ENCODE measurements at places on chromosomes 2 and 18.

GRCh38 chr18:64972545-64972944, 778.3 kb upstream of the CDH7 start:
- DNase-seq = no peak

GRCh38 chr18:8960740-8961657, 141.5 kb upstream of the NDUFV2 start:
- DNase-seq = no peak

GRCh38 chr2:201788371-201788770, 7.6 kb upstream of the ALS2 start:
- DNase-seq = no peak

DNA sequence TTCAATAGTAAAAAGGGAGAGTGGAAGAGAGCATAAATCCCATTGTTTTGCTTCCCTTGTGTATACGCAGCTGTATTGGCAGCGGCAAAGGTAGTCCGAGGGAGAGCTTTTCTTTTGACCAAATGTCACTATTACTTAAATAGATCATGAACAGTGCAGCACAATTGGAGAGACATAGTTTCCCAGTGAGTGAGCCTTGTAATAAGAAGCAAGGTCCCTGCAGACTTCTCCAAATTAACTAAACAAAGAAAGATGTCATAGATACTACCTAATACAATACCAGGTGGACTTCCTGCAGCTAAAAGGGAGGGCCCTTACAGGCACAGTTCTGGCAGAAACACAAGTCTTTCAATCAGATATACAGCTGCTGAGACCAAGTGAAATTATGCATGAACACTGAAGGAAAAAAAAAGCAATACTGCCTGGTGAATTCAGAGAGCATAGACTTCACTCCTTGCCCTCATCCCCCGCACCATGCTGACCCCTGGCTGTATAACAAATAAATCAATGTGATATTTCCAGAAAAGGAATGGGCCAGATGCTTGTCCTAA, 404.7 kb upstream of the CDH2 start:
- peak; percentile 3 for DNase-seq

DNA sequence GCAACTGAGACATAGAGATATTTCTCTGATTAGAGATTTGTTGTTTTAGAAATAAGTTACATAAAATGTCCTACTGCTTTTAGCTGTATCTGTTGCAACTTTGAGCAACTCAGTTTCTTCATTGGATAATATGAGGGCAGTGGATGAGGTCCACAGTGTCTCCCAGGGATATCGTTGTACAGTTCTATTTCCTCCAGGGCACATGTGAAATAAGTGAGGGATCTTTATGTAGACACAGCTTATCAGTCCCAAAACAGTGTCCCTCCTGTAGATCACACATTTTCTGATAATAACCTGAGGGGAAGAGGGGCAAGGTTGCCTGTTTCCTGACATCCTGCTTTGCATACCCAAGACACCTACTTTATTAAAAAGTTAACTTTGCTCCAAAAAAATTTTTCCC, 1231.2 kb upstream of the ZEB2 start:
- no peak for DNase-seq

DNA sequence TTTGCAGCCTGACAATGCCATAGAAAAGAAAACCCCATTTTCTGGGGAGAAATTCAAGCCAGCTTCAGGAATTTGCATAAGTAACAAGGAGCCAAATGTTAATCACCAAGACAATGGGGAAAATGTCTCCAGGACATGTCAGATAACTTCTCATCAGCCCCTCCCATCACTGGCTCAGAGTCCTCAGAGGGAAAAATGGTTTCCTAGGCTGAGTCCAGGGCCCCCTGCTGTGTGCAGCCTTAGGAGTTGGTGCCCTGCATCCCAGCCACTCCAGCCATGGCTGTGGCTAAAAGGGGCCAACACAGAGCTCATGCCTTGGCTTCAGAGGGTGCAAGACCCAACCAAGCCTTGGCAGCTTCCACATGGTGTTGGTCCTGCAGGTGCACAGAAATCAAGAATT, 63.7 kb upstream of the FANCL start:
- no peak for DNase-seq

DNA sequence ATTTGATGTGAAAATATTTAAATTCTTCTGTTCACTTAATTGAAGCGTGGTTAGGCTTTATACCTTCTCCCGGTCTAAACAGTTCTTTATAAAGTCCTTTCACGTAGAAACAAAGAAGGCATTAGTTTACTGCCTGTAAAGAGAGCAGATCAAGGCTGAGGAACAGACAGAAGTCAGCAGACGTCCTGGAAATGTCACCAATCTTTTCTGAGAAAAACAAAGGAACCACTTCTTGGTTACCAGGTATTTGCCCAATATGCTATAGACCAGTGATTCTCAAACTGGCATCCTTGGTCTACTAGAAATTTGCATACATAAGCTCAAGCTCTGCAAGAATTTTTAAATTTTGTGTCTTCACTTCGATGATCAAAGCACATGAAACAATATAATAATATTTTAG, 89.2 kb upstream of the STK17B start:
- DNase-seq = no peak

- no peak for DNase-seq
These were observed 94.5 kb upstream of the HAAO start for GRCh38 chr2:42886921-42887320.

DNA sequence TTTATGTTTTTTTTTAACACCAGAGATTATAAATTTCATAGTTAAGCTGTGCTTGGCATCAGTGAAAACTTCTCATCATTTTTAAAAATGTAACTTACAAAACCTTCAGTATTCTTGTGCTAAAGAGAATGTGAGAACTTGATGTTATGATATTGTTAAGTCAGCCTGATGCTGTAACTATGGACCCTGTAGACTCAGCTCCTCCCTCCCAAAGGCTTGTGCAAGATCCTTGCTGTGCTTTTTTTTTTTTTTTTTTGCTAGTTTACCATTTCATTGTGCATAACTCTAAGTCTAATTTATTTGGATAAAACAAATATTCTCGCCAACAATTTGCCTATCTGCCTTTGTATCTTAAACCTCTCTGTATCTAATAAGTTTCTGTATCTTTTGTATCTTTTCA, 12.9 kb upstream of the TFPI start:
- no peak for DNase-seq

- no peak for DNase-seq
These were observed 6.8 kb downstream of the STK25 start for GRCh38 chr2:241501551-241501950.

GRCh38 chr2:31253356-31254131, 19.6 kb downstream of the EHD3 start:
- DNase-seq = no peak

GRCh38 chr2:61368687-61369665, 101.9 kb downstream of the USP34 start:
- no peak for DNase-seq

- DNase-seq = no peak
These were observed 56.6 kb upstream of the CYP26B1 start for GRCh38 chr2:72204156-72204785.

GRCh38 chr2:238388794-238389193, 37.9 kb upstream of the ASB1 start:
- no peak for DNase-seq

- no peak for DNase-seq
These were observed 407.6 kb upstream of the ZNF804A start for GRCh38 chr2:184190725-184191124.

DNA sequence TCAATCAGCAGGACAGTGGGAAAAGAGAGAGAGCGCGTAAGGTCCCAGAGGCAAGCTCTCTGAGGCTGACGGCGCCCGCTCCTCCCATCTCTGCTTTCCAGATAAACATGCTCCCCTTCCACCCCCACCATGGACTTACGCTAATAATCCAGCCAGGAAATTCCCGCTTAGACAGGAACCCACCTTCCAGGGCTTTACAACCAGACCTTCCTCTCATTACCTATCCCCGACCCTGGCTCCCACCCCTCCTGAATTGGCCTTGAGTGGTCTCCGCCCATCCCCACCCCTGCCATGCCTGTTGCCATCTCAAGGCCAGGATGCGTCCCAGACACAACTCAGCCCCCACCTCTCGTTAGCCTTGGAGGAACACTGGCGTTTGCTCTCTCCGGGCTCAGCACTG, 131.1 kb downstream of the SMAD2 start:
- no peak for DNase-seq

DNA sequence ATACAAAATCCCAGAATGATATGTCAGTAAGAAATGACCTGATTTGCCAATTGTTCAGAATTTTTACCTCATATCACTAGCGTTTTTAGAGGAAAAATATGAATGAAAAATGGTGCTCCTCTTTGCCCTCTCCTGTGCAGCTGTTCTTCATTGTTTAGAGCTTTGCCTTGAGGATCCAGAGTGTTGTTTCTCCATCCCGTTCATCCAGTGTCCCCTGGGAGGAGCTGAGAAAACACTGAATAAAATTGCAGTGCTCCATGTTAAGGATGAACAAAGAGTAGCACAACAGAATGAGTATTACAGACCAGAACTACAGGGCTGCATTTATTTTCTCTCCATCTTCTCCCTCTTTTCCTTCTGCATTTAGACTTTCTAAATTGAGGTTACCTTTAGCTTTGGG, 133.1 kb downstream of the ADCYAP1 start:
- DNase-seq = no peak

DNA sequence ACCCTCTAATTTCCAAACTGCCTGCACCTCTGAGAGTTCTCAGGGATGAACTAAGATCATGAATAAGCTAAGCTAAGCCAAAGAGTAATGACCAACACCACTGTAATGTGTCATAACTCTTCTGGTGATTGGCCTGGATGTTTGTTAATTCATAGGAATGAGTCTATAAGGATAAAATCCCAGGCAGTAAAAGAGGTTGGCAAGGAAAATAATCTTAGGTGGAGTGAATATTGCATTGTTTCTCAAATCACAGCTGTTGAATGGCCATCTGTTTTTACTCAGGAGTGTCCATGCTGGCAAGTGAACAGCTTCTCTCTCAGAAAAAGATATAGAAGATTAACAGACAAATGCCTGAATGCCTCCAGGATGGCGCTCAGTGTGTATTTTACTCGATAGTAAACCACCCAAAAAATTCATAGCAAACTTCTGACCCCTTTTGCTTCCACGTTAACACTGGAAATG, 60.8 kb upstream of the GLS start:
- no peak for DNase-seq

DNA sequence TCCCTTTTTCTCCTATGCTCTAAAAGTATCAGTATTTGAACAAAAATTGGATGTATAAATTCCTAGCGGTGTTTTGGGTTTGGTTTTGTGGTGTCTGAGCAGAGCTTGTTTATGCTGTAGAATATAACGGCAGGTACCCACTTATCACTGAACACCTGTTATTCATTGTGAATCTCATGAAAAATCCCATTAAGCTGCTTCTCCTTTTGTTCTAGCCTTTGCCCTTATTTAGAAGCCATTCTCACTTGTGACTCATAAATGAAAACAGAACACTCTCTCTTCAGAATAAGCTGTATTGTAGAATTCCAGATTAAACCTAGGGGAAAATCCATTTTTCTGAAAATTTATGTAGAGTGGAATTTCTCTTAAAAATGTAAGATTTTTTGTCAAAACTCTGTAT, 104.0 kb downstream of the PRPF40A start:
- DNase-seq = no peak

- no peak for DNase-seq
These were observed 602 bp upstream of the ADAM17 start for GRCh38 chr2:9556121-9556743.

GRCh38 chr2:159032580-159032979, 64.1 kb downstream of the TANC1 start:
- no peak for DNase-seq

- no peak for DNase-seq
These were observed 8.3 kb downstream of the OSR1 start for GRCh38 chr2:19349911-19350677.

GRCh38 chr2:2837746-2838547, 506.9 kb upstream of the MYT1L start:
- no peak for DNase-seq

DNA sequence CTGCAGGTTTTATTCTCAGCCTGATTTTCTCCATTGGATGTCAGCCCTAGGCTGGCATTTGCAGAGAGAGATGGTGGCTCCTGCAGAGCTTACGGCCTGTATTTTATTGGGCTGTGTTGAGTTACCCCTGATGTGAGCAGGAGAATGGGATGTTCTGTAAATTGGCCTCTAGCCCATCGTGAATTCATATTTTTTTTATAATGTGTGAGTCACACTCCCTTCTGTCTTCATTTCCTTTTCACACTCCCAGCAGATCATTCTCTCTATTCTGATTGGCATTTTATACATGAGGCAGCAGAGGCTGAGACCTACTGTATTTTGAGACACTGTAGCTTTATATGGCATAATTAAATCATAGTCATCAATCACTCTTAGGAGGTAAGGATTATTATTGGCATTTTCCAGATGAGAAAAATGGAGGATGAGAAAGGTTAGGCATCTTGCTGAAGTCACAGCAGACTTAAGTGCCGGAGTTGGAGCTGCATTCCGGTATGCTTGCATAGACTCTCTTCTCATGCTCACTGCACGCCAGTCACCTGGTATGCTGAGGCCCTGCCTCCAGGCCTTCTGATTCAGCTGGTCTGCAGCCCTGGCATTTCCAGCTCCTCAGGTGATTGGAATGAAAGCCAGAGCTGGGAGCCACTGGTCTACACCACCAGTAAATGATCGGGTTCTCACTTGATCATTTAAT, 142.4 kb downstream of the NEDD4L start:
- DNase-seq = no peak

GRCh38 chr2:240451791-240452461, 16.5 kb downstream of the GPC1 start:
- no peak for DNase-seq

GRCh38 chr2:225086915-225087314, 44.6 kb upstream of the DOCK10 start:
- DNase-seq = no peak

DNA sequence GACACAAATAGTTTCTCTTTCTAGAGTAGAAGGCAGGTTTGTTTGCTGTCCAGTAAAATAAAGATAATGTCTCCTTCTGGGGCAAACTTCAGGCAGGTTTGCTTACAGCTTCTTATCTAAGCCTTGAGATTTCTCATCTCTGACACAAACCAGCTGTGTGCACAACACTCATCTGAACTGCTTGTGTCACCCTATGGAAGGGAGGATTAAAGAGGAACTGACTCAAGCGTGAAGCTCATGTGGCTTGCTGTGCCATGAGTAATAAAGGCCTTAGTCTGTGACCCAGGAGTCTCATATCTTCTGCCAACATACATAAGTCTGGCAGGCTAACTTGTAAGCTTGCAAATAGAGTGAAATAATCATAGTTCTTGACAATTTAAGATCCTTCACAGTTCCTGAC, 24.2 kb upstream of the CPO start:
- DNase-seq = no peak
